Hypothalamus (tissue), 51 donors: ENCODE measurements at places on chromosomes 1 and 21.

- DNase-seq, result no peak
Measured at GRCh38 chr1:188582911-188583532, 1754.3 kb downstream of the PLA2G4A start.

DNA sequence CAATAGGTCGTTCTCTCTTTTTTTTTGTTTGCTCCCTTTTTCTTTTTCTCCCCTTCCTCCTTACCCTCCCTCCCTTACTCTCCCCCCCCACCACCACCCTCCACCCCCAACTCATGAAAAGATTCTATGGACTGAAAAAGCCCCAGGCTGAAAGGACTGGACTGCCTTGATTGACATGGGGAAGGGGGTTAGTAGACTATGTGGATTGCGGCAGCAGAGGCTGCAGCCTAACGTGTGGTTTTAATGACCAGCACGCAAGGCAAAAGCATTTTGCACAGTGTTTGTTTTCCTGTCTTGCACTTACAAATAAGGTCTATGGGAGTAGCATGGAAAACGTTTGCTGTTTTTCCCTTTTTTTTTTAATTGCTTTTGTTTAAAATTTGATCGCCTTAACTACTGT, 5.5 kb downstream of the ZBTB18 start:
- DNase-seq, result no peak

GRCh38 chr1:58437623-58438022, 108.9 kb downstream of the OMA1 start:
- DNase-seq, result no peak

GRCh38 chr21:37233551-37234146, 33.5 kb downstream of the VPS26C start:
- DNase-seq, result no peak

DNA sequence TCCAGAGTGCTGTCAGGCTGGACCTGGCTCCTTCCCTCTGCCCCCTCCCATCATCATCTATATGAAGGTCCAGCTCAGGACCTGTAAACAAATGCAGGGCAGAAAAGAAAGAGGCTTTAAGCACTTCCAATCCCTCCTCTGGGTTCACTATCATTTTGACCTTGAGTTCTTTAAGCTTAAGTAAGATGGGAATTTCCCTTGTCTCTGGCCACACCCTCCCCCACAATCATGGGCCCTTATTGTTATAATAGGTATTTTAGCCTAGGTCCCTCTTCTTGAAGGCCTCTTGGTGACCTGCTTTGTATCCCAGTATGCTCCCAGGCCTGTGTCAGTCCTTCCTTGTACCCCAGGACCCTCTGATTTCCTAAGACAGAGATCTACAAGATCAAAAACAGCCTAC, 45.1 kb upstream of the EPS15 start:
- no peak for DNase-seq

DNA sequence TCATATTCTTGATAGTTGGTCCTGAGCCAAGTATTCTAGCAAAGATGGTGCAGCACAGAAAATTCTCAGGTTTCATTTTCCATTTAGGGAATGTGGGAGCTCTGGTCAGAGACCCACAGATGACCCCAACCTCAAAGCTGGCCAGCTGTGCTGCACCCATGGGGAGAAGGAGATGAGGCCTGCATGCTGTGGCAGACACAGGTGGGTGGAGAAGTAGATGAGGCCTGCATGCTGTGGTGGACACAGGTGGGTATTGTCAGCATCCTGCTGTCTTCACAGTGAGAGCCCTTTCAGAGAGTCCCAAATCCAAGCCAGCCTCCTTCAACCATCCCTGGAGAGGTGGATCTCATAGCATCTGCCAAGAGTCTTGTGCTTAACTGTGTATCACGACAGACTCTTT, 77.7 kb downstream of the DSCAM start:
- DNase-seq, result no peak

GRCh38 chr21:41183575-41183974, 15.6 kb downstream of the BACE2 start:
- DNase-seq, result no peak

GRCh38 chr1:95039360-95040031, 33.3 kb downstream of the ALG14 start:
- no peak for DNase-seq

- DNase-seq, result no peak
Measured at GRCh38 chr1:177779166-177779965, 190.5 kb downstream of the SEC16B start.

GRCh38 chr1:206839006-206839560, 26.3 kb upstream of the IL20 start:
- no peak for DNase-seq

DNA sequence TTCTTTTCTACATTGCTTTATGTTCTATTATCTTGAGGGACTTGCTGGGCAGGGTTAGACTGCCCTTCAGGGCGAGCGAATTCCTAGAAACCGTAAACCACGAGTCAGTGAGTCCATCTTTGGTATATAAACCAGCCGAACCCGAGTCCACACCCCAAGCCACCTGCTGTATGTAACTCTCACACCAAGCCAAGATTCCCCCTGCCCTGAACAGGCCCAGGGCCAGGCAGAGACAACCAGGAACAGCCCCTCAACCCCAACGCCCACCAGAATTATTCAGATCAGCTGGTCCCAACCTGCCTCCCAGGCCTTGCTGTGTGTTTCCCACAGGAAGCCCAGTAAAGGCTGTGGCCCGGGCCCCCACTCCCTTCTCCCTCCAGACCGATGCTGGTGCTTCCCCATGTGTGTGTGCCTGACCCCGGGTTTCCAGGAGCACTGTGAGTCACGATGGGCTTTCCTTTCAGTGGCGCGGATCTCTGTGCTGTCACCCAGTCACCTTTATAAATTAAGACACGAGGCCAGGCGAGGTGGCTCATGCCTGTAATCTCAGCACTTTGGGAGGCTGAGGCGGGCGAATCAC, 17.1 kb downstream of the KIF17 start:
- no peak for DNase-seq

- DNase-seq, result no peak
Measured at GRCh38 chr1:223837206-223837605, 8.5 kb downstream of the TP53BP2 start.

- DNase-seq, result no peak
Measured at GRCh38 chr1:241330619-241331327, 26.2 kb downstream of the RGS7 start.

DNA sequence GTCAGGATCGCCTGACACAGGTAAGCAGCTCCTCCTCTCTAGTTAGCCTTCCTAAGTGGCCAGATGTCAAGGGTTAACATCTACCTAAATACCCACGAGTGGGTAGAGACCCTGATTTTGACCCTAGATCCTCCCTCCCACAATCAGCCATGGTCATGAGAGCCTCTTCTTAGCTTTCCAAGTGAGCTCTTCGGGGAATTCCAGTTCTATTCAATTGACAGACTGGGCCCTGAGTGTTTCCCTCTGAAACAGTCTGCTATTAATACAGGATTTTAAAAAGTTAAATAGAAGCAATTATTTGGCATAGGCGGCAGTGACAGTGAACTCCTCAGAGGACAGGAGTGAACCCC, 28.1 kb downstream of the C2CD2 start:
- DNase-seq, result no peak

DNA sequence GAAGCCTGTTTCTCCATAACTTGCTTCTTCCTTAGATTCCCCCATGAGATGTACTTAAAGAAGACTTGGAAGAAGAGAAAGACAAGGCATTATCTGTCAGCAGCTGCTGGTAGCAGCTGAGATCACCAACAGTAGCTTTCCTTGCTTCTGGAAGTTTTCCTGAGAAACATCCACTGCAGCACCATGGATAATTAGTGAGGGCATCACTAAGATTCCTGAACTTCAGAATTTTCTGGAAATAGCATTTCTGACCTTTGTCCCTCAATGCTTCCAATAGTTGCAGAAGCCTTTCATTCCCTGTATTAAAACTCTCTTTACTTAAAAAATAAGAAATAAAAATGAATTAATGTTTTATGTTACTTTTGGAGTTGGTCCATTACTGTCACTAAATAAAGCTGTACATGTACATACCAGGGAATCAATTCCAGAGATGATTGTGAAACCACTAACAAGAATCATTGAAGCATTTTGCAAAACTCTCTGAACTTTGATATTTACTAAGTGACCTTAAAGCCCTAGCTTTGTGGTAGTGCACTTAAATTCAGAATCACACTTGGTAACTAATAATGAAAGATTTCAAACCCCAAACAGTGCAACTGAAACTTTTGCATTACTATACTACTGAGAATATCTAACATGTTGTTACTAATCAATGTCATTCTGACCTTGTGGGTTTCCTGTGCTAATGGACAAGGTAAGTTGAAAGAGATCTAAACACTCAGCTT, at the start of gene CFHR4:
Gene CFHR4 (plus strand): TSS at position 538 of the 725 bp plus-strand sequence. CDS start 99 bp downstream, at position 637.
- DNase-seq, result no peak

GRCh38 chr1:46903481-46903880, 37.8 kb downstream of the CYP4A11 start:
- DNase-seq, result no peak

DNA sequence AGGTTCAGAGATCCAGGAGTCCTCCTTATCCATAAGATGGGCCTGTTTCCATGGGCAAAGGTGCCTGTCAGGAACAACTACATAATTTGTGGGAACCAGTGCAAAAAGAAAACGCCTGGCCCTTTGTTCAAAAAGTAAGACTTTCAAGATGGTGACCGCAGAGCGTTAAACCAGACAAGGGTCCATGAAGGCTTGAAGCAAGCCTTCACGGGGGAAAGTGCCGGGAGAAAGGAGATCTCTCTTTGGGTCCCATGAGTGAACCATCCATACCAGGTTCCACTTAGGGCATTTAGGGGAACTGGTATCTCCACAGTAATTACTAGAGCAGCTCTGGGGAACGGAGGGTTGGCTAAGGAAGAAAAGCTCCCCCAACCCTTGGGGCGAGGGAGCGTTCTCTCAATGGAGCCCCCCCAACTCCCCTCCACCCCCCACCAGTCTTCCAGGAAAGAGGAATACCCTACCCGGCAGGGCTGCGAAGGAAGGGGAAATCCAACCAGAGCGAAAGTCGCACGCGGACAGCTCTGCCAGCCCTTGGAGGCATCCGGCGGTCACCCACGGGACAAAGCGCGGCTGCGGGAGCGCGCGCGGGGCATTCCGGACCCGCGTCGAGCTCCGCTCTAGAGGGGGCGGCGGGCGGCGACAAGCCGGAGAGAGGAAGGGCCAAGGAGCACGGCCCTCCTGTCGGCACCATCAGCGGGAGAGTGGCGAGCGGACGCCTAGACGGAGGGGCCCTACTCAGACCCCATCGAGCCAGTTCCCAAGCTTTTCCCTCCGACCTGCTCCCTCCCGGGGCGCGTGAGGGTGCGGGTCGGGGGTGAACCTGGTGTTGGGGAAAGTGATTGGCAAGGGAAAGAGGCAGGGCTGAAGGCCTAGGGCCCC, 687 bp upstream of the RASSF5 start:
- no peak for DNase-seq

DNA sequence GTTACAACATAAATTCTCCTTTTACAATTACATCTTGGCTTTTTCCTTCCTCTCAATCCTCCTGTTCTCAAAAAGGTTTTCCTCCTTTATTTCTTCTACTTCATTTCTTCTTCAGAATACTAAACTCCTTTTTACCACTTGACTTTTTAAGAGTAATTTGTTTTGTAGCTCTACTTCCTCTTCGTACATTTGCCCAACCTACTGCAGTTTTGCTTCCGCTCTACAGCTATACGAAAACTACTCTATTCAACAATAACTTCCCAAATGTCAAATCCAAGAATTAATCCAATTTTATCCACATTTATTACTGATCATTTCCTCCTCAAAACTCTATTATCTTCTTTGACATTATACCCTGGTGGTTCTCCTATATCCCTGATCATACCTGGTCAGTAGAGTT, 3.4 kb downstream of the GDAP2 start:
- no peak for DNase-seq

- DNase-seq, result no peak
Measured at GRCh38 chr1:119002028-119002686, 14.0 kb upstream of the TBX15 start.

DNA sequence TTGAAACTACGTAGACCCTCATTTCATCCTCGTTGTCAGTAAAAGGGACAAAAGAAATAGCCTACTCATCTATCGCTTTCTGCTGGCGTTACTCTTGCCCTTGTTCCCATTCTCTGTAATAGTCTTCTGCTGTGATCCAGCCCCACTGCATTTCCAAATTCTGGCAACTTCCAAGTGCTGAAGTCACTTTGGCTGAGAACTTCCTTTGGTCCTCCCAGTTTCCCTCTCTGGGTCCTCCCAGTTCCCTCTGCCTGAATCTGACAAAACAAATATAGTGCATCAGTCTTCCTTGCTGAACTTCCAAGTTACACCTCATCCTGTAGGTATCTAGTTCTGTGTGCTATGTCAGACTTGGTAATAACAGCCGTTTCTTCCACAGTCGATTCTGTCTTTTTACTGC, 47.0 kb upstream of the PLA2G4A start:
- DNase-seq, result no peak

- DNase-seq, result no peak
Measured at GRCh38 chr1:233085566-233085965, 135.2 kb downstream of the NTPCR start.

DNA sequence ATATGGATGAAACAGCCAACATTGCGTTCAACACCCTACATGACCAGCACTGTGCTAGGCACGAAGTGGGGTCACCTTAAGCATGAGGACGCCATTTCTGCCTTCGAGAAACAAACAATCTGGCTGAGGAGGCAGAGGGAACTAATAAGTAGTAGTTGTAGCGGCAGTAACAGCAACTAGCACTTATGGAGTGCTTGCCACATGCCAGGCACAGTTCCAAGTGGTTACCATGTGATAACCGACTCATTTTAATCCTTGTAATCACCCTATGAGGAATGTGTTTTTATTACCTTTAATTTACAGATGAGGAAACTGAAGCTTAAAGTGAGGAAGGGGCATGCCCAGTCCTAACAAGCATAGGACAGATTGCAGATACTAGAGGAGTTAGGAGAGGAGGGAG, 33.7 kb downstream of the KCND3 start:
- DNase-seq, result no peak

DNA sequence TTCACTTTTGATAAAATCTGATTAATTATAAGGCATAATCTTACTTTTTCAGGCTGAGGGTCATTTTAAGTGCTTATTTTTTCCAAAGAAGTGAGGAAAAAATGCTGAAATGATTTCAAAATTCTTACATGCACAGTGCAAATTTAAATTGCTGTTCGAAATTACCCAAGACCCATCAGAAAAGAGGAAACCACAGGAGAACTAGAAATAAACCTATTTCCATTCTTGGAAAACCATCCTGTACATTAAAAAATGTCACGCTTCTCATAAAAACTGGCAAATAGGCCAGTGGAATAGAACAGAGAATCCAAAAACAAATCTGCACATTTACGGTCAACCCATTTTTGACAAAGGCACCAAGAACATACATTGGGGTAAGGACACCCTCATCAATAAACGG, 414.9 kb downstream of the SMYD3 start:
- no peak for DNase-seq

- no peak for DNase-seq
Measured at GRCh38 chr1:35714921-35715567, 3.6 kb downstream of the C1orf216 start.
